Activated CD4-positive, alpha-beta T cell treated with anti-CD3 and anti-CD28 coated beads, Interleukin-10, Interleukin-2, amounts not matched to agents 100 ng/mL and 50 ng/mL, durations not matched to agents 16 hours and 8 hours (primary cell): ENCODE measurements at places on chromosomes 3 and 15.

GRCh38 chr15:95758851-95759250, 571.6 kb upstream of the NR2F2 start:
- no peak for DNase-seq

DNA sequence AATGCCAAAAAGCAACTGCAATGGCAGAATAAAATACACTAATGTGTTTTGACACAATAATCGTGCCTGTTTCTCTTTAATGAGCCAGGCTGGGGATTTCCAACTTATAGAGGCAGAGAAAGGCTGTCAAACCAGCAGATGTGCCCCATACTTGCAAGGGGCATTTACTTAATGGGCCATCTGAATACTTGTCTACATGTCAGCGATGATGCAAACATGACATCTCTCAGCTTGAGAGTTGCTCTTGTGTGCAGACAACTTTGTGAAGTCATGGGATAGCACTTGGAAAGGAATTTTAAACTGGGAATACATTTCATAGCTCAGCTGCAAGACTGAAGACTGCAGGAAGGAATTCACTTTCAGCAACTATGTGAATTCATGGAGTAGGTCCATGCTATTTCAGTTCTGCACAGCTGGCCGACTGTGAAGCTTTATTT, 127.4 kb upstream of the ADAMTS9 start:
- no peak for DNase-seq

DNA sequence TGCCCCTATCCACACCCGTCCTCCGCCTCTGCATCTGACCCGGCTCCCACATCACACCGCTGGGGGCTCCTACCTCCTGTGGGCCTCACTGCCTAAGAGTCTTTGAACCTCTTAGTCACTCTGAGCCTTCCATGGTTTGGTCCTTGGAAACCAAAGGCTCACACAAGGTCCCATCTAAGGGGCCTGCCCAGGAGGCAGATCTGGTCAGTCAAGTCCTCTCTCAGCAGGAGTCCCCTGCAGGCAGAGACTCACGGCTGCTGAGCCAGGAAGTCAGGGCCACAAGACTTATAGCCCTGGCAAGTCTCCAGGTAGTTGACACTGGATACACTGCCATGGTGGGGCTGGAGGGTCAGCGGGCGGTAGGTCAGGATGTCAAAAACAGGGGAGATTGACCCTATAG, 31.2 kb upstream of the ALDH1L1 start:
- no peak for DNase-seq

DNA sequence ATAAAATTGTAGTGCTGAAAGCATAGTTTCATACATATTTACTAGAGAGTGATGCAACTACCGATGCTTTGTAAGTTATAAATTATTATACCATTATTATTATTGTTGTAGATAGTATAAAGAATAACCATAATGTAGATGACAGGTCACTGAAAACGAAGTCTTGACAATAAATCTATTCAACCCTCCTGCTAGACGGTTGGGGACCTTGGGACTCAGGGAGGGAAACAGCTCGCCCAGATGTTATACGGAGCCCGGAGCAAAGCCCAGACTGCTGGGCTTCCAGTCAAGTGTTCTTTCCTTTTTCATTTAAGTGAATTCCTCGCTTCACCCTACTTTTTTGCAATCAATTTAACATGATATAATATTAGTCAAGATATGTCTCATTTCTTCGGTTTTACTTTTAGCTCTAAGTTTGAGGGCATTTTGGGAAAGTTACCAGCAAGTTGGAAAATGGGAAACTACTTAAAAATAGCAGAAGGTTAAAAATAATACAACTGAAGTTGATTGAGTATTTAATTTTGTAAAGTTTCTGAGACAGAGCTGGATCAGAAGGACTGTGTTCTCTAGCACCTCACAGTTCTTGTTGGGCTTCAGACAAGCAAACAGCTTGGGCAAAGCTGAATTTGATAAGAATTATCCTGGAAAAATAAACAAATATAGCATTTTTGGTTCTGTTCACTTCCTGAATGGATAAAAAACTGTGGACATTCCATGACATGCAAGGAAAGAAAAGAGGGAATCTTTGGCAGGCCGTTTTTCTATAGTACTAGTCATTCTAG, 173.4 kb upstream of the TP63 start:
- DNase-seq, result no peak

GRCh38 chr3:198021320-198021719, 61.3 kb downstream of the LMLN start:
- DNase-seq, result no peak

DNA sequence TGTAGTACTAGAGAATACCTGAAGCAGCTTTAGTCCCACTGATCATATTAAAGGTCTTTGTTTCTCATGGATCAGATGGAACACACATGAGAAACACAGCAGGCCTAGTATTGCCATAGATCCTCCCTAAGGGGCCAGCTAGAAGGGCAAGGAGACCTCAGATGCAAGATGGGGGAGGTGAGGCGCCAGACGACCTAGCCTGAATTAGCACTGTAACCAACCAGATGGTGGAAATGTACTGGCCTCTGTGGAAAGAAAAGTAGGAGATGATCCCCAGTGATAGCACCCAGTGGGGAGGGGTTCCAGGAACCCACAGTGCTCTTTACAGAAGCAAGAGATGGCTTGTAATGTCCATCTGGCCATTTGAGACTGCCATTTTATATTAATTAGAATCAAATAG, 138.2 kb upstream of the ZNF385D start:
- no peak for DNase-seq

DNA sequence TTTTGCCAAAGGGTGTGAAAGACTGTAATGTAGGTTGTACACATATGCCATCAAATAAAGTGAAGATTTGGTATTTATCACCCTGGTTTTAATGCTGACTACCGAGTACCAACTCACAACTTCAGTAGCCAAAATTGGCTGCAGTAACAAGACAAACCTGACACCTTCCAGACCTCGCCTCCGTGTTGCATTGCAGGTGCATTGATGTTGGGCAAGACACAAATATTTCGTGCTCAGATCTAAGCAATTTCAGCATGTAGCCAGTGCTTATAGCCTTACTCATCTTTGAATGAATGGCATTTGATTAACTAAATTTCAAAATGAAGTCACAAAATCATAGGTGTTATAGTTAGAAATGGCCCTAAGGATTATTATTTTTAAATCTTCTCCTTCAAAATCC, 400.2 kb downstream of the SOX2 start:
- DNase-seq, result no peak

DNA sequence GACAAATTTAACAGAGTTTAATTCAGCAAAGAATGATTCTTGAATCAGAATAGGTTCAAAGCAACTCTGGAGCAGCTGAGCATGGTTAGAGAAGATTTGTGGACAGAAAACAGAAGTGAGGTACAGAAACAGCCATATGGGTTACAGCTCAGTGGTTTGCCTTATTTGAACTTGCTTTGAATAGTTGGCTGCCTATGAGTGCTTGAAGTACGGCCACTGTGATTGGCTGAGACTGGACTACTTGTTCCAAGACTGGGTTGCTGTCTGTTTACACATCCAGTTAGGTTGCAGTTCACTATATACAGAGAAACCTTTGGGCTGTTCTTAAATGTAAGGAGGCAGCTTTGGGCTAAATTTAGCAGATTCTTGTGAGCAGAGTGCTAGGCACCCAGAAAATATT, 79.4 kb upstream of the CADPS start:
- DNase-seq, result no peak
